Heart right ventricle (tissue), 16 donors: ENCODE measurements at places on chromosomes 1 and 21. TPM values are rescaled to one million over a fixed set of nuclear protein-coding genes. Genes with fewer than 3 reads are reported as not detected.

Gene RNF223
- total RNA-seq, result not detected

- H3K4me3 ChIP-seq, result no peak overlapping the region
- peak; percentile 62 for DNase-seq
- no peaks in the 10 kb centered on the region for H3K4me1 ChIP-seq
- H3K36me3 ChIP-seq, result no peaks in the 10 kb centered on the region
These were observed 32.9 kb downstream of the DUSP10 start for GRCh38 chr1:221708987-221709386.

Gene PTCH2
- total RNA-seq, result 0.41 TPM

- no peaks in the 10 kb centered on the region for H3K36me3 ChIP-seq
- no peak overlapping the region for H3K27ac ChIP-seq
- no peak for DNase-seq
- H3K4me1 ChIP-seq, result peaks cover 3% of the 10 kb centered on the region
- H3K4me3 ChIP-seq, result no peak overlapping the region
These were observed 18.8 kb downstream of the NEK7 start for GRCh38 chr1:198175423-198176170.

DNA sequence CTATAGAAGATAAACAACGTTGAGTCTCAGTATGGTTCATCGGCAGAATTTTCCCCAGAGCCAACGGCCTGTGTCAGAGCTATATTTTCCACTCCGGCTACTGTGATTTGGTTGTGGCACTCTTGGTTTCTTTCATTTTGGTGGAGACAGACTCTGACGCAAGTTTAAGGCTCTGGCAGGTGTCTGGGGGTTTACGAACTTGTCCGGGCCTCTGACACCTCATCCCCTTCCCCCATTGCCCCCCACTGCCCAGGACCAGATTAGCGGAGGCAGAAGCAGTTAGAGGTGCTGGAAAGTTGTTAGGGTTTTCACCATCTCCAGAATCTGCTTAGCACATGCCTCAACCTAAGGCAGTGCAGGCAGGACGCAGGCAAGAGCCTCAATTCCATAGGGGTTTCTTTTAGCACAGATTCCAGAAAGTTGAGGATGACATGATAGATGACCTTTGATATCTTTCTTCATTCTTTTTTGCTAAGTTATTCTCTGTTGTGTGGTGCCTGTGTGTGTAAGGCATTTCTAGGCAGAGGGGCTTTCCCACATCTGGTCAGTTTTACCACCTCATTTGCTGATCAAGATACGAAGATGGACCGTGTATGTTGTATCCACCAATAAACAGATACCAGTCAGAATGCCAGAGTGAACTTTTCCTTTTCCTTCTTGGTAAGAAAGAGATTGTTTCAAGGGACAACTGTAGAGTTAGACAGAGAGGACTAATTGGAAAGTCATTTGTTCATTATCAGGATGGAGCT is 18.4 kb upstream of the IL10 start:
- DNase-seq, result no peak
- no peak overlapping the region for H3K4me3 ChIP-seq
- peaks cover 7% of the 10 kb centered on the region for H3K4me1 ChIP-seq
- H3K27me3 ChIP-seq, result no peaks in the 10 kb centered on the region
- H3K27ac ChIP-seq, result no peak overlapping the region
- H3K36me3 ChIP-seq, result no peaks in the 10 kb centered on the region

DNA sequence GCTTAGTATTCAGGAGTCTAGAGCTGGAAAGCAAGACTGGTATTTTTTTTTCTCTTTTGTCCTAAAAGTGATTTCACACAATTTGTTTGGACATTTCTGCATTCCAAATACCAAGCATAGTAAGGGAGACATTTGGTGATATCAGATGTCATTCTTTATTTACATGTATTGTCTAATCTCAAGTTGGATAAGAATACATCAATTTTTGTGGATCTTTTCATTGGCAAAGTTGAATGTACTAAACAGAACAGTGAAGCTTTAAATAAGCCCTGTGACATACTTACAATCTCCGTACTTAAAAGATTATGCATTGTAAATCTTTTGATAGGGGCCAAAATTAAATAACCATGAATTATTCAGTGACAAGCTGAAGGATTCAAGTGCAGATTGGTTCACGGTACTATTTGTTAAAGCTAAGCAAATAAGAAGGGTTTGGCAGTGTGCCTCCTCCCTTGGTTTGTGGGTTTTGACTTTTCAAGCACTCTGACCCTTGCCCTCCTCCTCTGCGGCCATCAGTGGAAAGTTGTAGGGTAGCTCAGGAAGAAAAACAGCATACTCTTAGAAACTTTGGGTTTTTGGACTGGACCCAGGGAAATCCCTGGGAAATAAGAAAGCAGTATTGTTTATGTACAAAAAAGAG is 663.7 kb downstream of the ADGRL2 start:
- peak; percentile 32 for DNase-seq
- H3K27ac ChIP-seq, result no peak overlapping the region
- no peak overlapping the region for H3K4me3 ChIP-seq
- no peaks in the 10 kb centered on the region for H3K36me3 ChIP-seq

- H3K4me3 ChIP-seq, result no peak overlapping the region
- no peaks in the 10 kb centered on the region for H3K27me3 ChIP-seq
- H3K4me1 ChIP-seq, result peaks cover 9% of the 10 kb centered on the region
- no peak overlapping the region for H3K27ac ChIP-seq
These were observed 147.4 kb downstream of the GDAP2 start for GRCh38 chr1:117782056-117782455.

DNA sequence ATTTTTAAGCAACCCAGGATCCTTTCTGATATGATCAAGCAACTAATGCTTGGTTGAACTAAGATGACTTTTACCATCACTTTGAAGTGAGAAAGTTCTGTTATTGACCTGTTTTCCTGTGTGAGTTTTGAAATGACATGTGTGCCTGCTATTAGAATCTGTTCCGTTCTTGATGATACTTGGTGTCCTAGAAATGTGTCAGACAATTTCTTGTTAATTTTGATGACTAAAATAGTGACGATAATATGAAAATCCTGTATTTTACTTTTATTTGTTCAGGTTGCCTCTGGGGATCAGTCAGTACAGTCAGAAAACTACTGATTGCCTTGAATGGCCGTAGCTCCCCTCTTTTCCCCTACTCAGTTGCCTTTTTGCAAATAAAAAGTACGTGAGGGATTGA is 228.0 kb downstream of the RYR2 start:
- peaks cover 8% of the 10 kb centered on the region for H3K36me3 ChIP-seq
- DNase-seq, result no peak
- H3K4me3 ChIP-seq, result no peak overlapping the region
- no peak overlapping the region for H3K27ac ChIP-seq
- no peaks in the 10 kb centered on the region for H3K27me3 ChIP-seq
- peaks cover 45% of the 10 kb centered on the region for H3K4me1 ChIP-seq

DNA sequence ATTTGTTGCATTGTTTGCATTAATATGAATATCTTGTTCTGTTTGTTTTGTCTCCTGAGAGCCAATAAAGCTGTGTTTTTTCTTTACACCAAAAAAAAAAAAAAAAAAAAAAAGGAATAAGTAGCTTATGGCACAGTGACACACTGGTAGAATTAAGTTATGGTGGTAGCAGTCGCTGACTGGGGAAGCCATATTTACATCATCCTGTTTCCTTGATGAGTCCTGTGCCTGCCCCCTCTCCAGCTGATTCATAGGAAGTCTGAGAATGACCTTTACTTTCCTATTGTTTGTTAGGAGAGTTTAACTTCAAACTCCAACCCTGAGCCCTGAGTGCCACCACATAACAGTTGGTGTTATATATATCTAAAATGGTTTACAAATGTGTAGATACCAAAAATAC is 62.2 kb downstream of the OBSCN start:
- no peaks in the 10 kb centered on the region for H3K27me3 ChIP-seq
- DNase-seq, result no peak
- peaks cover 17% of the 10 kb centered on the region for H3K4me1 ChIP-seq
- no peak overlapping the region for H3K27ac ChIP-seq
- H3K36me3 ChIP-seq, result peaks cover 9% of the 10 kb centered on the region
